GM19239 (cell line): ENCODE measurements at places on chromosomes 7 and 10.

DNA sequence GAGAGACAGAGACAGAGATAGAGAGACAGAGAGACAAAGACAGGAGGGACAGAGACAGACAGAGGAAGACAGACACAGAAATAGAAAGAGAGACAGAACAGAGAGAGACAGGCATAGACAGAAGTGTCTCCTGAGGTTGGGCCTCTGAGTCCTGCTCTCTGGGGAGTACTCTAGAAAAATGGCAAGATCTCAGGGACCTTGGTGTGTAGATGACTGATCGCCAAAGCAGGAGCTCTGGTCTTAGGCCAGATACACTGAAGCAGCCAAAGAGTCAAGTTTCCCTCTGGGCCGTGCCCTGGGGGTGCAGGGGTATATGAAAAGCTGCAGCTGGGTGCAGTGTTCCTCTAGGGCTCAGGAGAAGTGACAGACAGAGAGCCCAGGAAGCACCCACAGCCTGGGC is 176.6 kb upstream of the TNS3 start:
- no peak for DNase-seq

GRCh38 chr7:30062587-30062986 is 34.4 kb downstream of the PLEKHA8 start:
- peak; percentile 21 for DNase-seq

DNA sequence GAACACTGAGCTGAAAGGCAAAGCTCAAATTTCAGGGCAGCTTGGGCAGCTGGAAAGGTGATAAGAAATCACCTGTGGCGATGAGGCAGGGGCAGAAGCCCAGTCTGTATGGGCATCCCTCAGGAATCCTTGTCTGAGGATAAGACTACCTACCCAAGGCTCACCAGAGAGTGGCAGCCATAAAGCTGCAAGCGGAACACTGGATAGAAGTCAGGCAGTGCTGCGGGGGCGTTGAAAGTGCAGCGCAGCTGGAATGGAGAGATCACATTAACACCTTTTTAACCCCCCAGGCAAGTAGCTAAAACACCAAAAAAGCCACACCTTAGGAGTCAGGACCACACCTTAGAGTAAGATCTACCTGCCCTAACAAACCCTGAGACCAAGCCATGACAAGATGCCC is 38.2 kb downstream of the ABCB5 start:
- no peak for DNase-seq

DNA sequence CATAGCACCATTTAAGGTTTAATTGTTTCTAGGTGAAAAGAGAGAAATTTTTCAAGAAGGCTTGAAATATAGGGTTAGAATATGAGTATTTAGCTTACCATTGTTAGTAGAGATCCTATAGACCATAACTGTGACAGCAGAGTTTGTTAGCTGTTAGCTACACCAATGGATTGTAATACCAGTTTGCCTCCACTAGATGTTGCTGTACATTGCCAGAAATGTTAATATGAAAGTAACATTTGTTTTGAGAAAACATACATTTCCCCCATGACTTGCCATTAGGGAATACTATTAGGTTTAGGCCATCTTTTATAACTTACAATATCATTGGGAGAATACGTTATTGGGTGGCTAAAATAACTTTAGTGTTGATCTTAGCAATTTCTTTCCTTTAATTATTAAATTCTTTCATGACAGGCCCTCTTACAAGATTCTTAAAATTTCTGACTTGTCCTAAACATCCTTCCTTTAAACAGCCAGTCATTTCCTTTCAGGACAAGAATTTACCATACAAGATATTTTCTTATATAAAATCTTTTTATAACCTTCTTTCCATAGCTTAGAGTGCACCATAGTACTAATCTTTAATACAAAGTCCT is 39.5 kb downstream of the ZNF117 start:
- peak; percentile 16 for DNase-seq

DNA sequence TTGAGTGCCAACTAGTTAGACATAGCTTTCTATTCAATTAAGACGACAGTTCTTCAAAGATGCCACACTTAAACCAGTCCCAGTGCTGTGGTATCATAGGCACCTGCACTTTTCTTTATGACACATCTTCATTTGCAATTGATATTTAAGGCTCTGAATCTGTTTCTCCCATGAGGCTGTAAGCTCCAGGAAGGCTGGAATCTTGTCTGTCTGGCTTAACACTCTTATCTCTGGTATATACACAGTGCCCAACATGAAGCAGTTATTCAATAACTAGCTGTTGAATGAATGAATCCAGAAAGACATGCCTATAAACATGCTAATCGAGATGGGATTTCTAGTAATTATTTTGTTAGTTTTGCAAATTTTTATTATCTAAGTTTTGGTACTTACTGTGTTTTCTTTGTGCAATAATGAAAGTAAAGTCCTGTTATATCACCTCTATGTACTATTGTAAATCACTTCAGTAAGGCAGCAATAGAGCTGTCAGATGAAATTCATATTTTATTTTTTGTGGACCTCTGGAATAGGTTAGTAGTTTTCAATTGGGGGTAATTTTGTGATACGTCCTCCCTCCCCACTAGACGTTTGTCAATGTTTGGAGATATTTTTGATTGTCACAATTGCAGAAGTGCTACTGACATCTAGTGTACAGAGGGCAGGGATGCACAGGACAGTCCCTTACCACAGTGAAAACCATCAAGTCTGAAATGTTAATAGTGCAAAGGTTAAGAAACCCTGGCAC is 51.3 kb upstream of the STEAP4 start:
- DNase-seq = no peak

- DNase-seq = no peak
Observed at GRCh38 chr7:141558544-141559183, 7.5 kb downstream of the AGK start.

- DNase-seq = no peak
Observed at GRCh38 chr10:17428351-17429097, 25.9 kb downstream of the ST8SIA6 start.

DNA sequence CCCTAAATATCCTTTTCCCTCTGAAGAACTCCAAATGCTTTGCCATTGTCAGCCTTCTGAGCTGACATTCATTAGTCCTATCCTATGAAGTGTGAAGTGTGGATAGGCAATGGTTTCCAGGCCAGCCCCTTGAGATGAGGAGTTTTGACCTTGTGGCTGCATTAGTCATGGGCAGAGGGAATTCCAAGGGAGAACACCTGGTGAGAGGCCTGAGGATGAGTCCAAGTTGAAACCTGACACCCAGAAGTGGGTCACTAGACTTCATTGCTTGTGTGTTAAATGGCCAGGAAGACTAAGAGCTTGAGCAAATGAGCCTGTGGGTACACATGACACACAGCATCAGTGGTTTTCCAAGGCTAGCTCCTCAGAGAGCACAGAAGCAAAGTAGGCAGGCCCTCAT is 260.8 kb downstream of the SKAP2 start:
- no peak for DNase-seq
